ENCODE measurements at places on chromosomes 4 and X.

- DNase-seq = peak; percentile 18
These were observed 71.0 kb downstream of the PJA1 start for GRCh38 chrX:69093960-69094871.

DNA sequence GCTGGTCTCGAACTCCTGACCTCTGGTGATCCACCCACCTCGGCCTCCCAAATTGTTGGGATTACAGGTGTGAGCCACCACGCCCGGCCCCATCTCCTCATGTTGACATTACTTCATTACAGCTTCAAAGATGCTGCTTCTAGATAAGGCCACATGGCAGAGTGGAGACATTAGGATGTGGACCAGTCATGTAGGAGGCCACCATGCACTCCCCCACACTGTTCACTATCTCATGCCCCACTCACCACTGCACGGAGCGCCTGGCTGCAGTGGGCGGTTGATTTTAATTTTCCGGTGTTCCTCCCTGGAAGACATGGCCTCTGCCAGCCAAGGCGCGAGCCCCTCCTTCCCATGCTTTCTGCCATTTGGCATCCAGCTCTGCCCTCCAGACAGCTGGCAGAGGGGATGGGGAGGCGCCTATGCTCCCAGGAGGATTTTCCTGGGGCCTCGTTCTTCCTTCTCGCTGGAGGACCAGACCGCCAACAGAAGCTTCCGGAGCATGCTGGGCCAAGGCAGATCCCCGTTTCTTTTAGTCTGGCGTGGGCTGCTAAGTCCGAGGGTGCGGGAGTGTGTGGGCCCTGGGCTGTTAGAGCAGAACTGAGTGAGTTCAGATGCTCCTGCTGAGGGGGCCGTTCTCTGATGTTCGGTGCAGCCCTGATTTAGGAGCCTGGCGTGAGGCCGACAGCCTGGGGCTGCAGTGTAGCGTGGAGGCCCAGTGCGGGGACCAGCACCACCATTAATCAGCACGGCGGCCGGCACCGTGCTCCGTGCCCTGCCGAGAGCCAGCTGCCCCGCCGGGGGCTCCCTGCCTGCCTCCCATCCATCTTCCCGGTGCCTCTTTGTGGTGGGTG is 93.1 kb downstream of the SORCS2 start:
- DNase-seq = no peak

- DNase-seq = peak; percentile 43
These were observed 133.6 kb upstream of the GIMD1 start for GRCh38 chr4:106502106-106502699.

GRCh38 chrX:93419642-93420041 is 253.7 kb downstream of the NAP1L3 start:
- no peak for DNase-seq

DNA sequence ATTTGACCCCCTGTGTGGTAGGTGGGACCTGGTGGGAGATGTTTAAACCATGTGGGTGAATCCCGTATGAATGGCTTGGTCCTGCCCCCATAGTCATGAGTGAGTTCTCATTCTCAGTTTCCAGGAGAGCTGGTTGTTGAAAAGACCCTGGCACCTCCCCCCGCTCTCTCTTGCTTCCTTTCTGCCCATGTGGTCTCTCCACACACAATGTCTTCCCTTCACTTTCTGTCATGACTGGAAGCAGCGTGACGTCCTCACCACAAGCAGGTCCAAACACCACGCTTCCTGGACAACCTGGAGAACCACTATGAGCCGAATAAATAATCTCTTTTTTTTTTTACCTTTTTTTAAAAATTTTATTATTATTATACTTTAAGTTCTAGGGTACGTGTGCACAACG is 3.5 kb upstream of the CSF2RA start:
- no peak for DNase-seq

DNA sequence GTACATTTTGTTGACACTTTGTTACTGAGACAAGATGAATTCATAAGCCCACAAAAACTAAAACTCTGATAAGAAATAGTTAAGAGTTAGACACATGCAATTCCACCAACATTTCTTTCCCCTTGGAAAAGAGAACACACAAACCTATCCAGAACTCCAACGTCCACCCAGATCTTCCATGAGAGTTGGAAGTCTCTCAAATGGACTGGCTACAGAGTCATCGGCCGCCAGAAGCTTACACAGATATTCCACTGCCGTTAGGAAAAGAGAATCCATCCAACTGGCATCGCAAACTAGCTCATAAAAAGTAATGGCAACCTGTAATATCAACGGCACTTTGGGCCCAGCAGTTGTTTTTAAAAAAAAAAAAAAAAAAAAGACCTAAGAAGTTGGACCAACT is 114.7 kb downstream of the PRKX start:
- no peak for DNase-seq

DNA sequence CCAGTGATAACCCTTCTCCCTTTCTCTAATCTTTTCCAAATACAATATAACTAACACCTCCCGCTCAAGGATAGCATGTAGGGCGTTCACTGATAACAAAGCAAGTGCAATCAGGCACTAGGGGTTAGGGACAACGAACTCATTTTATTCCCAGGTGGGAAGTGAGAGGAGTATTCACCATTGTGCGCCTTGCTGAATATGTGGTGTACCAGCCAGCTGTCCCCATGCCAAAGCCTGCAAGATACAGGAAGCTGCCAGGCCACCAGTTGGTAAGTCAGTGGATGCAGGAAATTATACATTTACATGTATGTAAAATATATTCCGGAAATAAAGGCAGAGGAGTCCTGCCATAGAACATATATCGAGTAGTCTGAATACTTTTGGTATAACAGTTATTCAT is 6.3 kb upstream of the HPRT1 start:
- DNase-seq = no peak

DNA sequence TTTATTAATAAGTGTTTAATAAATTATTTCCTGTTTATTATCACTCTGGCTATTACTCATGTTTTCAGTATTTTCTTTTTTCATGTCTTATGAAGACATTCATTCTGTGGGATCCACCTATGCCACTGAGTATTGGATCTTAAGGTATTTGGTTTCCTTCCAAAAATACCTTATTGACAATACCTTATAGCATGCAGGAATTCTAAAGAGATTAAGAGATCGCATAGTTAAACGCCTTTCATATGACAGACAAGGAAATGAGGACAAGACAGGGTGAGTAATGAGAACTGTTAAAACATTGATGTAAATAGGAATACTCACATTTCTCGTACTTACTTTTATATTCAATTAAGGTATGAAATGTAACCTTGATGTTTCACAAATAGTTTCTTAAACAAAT is 38.2 kb upstream of the TMPRSS11B start:
- no peak for DNase-seq

GRCh38 chr4:175431694-175432093 is 380.4 kb downstream of the GPM6A start:
- DNase-seq = no peak

- DNase-seq = no peak
These were observed 6.0 kb upstream of the TEX13A start for GRCh38 chrX:105226499-105226898.

- DNase-seq = peak; percentile 20
These were observed 80.3 kb upstream of the LSM6 start for GRCh38 chr4:146095091-146095690.

DNA sequence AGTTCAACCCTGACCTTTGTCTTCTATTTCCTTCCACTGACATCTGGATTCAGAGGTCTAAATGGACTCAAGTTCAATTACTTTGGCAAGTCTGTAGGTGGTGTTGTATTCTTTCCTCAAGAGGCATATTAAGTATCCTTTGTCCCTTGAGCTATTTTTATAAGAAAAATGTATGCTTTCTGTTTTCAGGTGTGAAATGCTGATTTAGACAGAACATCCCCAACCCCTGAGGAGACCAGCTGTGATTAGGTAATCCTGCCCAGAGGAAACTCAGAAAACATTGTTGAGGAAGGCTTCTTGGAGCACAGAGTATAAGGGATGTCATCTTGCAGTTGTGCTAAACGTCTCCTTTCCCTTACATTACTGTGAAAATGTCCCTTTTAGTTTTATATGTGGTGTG is 46.6 kb upstream of the EGFL6 start:
- DNase-seq = no peak

- peak; percentile 64 for DNase-seq
These were observed 23.5 kb downstream of the TLR10 start for GRCh38 chr4:38759113-38759789.

DNA sequence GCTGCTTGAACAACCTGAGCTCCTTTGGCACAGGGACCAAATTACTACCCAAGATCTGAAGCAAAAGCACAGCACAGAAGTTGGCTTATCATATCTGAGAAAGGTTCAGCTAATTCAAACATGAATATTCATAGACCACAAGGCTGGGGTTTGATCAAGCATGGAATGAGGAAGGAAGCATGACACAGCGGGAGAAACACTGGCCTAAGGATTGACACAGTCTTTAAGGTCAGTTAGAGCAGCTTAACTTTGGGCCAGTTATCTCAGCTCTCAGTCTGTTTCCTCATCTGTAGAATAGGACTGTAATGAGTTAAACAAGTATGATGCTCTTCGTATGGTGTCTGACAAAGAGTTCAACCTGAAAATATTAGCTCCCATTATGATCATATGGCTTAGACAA is 88.5 kb upstream of the CBR4 start:
- DNase-seq = no peak

- DNase-seq = no peak
These were observed 570.3 kb downstream of the RAPGEF2 start for GRCh38 chr4:159673221-159673620.

DNA sequence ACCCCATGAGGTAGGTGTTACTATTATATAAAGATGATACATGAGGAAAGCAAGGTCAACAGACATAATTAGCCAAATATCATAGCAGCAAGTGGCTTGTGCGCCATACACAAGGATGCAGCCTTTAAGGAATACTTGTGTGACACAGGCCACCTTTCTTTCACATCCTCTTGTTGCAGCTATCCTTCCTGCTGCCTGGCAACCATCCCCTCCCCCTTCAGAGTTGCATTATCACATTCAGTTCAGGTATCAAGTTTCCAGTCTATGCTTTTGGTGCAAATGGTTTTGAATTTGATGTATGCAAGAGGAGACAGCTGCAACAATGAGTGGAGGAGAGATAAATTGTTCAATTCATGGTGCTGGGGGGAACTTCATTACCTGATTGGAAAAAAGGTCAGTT is 6.4 kb downstream of the ZCCHC18 start:
- no peak for DNase-seq

DNA sequence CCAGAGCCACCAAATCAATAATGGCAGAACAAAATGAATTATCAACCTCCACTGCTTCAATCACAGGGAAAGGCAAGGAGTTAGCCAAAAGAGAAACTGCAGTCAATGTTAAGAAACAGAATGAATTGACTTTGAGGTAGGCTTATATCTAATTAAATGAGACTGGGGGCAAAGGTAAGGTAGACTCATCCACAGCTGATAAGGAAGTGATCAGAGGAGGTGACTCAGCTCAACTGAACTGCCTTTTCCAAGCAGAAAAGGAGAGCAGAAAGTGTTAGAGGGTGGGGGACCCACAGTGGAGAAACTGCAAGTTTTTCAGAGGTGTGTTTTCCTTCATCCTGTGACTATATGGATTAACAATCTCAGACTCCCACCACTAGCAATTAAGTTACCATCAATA is 345.8 kb upstream of the PPARGC1A start:
- no peak for DNase-seq

DNA sequence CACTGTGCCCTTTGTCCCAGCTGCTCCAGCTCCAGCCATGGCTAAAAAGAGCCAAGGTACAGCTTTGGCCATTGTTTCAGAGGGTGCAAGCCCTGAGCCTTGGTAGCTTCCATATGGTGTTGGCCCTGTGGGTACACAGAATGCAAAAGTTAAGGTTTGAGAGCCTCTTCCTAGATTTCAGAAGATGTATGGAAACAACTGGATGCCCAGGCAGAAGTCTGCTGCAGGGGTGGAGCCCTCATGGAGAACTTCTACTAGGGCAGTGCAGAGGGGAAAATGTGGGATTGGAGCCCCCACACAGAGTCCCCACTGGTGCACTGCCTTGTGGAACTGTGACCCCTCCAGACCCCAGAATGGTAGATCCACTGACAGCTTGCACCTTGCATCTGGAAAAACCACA is 70.9 kb upstream of the MSX1 start:
- no peak for DNase-seq

GRCh38 chr4:16157609-16158503 is 68.4 kb downstream of the TAPT1 start:
- no peak for DNase-seq

DNA sequence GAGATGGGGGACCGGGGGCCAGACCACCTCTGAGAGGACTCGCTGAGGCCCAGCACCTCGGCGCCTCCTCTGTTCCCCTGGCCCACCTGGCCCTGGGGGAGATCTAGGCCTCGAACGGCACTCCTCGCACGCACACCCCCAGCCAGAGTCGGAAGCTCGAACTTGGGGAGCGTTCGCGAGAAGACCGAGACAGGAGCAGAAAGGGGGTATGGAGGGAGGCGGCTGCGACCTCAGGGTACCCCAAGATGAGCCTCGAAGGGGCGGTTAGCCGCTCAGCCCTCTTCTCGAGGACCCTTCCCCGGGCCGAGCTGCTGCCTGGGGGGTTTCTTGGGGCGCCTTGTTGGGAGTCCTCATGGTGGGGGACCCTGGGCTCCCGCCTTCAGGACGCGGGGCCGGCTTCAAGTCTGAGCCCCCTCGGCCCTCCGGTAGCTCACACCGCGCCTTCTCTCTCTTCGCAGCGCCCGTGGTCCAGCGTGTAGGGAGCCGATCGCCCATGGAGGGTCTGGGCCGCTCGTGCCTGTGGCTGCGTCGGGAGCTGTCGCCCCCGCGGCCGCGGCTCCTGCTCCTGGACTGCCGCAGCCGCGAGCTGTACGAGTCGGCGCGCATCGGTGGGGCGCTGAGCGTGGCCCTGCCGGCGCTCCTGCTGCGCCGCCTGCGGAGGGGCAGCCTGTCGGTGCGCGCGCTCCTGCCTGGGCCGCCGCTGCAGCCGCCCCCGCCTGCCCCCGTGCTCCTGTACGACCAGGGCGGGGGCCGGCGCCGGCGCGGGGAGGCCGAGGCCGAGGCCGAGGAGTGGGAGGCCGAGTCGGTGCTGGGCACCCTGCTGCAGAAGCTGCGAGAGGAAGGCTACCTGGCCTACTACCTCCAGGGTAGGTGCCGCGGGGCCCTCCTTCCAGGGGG is 706 bp downstream of the DUSP9 start:
- DNase-seq = no peak

DNA sequence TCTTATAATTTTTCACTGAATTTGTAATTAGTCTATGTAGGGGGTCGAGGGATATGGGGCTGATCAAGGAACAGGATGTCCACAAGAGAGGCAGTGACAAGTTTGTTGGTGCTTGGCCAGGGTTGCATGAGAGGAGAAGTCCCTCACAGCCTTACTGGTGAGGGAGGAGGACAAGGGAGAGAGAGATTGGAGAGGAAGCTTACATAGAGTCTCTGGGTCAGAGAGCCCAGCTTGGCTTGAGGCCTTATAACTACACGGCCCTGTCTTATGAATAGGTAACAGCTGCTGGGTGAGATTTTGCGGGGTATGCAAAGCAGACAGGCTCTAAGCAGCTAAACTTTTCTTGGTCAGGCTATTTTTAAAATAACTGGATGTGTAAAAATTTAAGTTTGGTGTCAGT is 37.9 kb upstream of the OTUD4 start:
- no peak for DNase-seq

- no peak for DNase-seq
These were observed 114.1 kb upstream of the PPARGC1A start for GRCh38 chr4:24003926-24004325.
